ENCODE measurements at places on chromosomes 6 and 20.

- DNase-seq, result no peak
Observed at GRCh38 chr6:100366419-100366818, 98.3 kb downstream of the SIM1 start.

GRCh38 chr6:45997875-45998506, 17.7 kb downstream of the CLIC5 start:
- DNase-seq, result no peak

DNA sequence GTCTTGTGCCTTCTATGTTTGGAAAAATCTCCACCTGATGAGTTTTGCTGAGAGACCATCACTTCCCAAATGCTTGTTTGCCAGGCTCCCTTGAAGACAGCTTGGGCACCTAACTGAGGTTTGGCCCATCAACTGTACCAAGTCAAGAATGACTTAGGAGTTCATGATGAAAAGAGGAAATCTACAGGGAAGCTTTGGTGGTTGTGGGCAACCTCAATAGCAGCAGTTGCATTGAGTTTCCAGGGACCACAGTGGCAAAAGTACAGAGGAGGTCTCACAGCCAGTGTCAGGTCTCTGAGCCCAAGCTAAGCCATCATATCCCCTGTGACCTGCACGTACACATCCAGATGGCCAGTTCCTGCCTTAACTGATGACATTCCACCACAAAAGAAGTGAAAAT, 49.7 kb upstream of the PHACTR1 start:
- DNase-seq, result no peak

- no peak for DNase-seq
Observed at GRCh38 chr6:131427434-131428058, 145.5 kb upstream of the ARG1 start.

DNA sequence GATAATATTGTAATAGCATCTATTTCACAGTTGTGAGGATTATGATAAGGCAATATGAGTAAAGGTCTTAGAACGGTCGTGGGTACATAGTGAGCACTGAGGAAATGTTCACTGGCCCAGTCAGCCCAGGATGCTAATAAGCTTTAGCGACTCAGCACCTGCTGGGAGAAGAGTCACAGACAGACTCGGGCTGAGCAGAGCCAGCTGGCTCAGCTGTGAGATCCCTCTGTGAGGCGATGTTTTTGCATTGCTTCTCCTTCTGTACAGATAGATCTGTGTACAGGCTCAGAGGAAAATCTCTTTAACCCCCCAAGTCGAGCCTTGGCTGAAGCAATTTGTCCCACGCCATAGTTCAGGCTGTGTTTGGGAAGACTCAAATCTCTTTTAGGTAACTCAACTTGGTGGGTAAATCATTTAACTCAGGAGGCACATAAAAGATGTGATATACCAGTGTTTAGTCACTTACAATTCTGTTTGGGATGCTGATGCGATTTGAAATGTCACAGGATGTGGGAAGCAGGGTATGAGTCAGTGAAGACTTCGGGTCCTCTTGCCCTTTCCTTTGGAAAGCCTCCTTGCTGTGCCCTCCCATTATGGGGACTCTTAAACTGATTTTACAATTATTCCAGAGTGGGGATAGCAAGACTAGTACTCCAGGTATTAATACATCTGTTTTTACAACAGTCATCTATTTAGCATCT, 53.1 kb downstream of the PHACTR1 start:
- DNase-seq, result no peak

GRCh38 chr6:136370988-136371728, 81.5 kb upstream of the BCLAF1 start:
- no peak for DNase-seq

DNA sequence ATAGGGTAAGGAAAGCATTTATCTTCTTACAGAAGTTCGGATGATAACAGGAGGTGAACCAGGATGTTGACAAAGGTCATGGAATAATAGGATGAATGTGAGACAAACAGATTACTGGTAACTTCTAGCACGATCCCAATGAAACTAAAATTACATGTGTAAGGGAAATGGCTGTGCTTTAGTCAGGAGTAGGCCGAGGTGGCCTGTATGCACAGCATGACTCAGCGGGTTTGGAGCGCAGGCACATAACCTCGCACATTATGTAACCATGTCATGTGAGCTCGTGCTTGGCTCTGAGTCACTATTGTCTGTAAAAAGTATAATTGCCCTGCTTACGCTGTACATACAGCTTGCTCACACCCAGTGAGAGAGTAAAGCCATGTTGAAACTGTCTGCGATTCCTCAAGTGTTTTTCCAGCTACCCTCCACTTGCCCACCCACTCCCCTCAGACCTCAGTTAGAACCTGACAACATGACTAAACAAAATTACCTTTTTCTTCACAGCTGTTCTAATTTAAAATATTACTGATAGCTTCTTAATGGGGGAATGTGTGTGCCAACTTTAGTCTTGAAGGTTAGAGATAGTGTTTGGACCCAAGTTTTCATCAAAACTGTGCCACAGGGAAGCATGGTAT, 8.2 kb downstream of the CYB5R4 start:
- no peak for DNase-seq

All from activated naive CD4-positive, alpha-beta T cell treated with Interleukin-2 at 50 U/mL for 16 hours (primary cell).